ENCODE measurements at places on chromosomes 3 and 15.

GRCh38 chr3:84783281-84783680 is 175.5 kb upstream of the CADM2 start:
- no peak for DNase-seq

- DNase-seq = no peak
Measured at GRCh38 chr3:128504533-128504915, 11.5 kb upstream of the GATA2 start.

DNA sequence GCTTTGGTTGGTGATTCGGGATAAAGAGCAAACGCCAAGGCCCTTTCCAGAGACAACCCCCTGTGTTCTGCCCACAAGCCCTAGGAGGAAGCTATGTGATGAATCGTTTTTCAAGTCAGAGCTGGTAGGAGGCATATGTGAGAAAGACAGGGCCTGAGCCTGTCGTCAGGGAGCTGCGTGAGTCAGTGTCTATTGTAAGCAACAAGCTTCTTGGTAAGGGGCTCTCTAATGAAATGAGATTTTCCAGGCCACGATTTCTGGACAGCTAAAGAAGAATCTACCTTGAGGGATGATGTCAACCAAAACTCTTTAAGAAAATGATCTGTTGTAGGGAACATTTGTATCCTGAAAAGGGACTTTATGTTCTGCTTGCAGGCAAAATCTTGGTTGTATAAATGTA is 318.9 kb upstream of the IL12A start:
- DNase-seq = no peak

DNA sequence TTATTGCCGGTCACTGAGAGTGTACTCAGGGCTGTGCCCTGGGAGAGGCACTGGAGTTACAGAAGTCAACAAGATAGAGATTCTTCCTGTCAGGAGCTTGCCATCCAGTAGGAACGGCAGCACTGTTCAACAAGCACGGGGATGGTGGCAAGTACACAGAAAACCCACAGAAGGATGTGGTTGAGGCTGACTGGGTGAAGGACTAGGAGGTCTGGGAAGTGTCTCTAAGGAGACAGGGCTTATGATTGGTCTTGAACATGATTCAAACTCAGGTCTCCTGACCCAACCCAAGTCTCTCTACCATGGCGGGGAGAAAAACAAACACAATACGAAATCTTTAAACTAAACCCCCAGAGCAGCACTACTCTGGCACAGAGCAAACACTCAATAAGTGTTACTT is 37.6 kb downstream of the ERICH6 start:
- no peak for DNase-seq

DNA sequence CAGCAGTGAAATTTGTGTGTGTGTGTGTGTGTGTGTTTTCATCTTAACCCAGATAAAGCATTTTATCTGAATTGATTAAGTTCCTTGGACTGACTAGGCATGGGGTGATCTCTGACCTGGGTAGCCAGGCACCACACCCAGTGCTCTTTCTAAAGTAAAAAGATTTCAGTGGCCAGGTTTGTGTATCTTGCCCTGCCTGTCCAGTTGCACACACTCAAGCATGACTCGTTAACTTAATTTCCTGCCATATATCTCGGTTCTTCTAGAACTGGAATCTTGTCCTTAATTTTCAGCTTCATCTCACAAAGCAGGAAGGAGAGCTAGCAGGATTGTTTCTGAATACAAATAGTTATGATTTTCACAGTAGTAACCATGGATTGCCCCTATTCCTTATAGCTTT is 17.0 kb downstream of the TM4SF18 start:
- DNase-seq = no peak

DNA sequence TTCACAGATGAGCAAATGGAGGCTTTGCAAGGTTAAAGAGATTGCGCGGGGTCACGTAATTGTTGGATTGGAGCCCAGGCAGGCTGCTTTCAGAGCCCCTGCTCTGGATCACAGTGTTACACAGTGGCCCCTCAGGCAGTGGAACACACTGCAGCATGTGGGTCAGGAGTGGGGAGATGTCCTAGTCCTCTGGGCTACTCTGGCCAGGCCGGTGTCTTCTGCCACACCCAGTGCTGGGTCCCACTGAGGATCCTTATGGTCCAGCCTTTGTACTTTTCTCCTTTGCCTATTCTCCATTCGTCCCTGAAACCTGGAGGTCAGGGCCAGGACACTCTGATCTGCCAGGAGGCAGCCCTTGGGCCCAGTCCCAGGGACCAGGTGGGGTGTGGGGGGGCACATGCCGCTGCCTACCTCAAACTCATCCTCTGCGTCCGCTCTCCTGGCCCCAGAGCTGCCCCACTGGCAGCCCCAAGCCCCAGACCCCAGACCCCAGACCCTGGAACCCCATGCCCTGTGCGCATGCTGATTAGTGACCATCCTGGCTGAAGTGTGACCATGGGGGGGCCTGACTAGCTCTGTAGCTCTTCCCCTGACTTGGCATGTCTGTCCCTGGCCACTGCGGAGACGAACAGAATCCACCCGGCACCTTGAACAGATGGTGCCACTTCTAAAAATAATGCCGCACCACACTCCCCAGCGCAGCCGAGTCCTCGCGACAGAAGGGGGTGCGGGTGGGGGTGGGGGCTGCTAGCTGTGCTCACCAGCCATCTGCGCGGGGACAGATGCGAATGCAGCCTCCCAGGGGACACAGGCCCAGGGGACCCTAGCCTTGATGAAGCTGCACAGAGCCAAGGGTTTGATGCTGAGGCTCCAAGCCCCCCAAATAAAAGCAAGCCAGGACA is 41.6 kb downstream of the ATP2B2 start:
- DNase-seq = no peak

DNA sequence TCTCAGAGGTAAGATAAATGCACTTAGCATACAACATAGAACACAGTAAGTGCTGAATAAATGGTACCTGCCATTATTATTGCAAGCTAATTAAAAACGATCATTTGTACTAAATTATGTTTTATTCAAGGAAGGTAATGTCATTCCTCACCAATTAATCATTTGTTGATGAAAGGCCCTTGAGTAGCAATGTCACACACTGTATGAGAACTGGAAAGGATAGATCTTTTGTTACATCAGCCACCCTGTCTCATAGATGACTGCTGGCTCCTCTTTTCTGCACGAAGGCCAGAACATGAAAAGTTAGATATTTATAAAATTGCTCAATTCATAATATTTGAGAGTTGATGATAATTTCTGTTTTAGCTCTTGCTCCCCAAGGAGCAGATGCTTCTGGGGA is 415.4 kb downstream of the RBMS3 start:
- DNase-seq = no peak

- DNase-seq = no peak
Measured at GRCh38 chr15:80550908-80551260, 144.2 kb upstream of the ABHD17C start.

- DNase-seq = no peak
Measured at GRCh38 chr15:92960996-92961681, 61.0 kb downstream of the CHD2 start.

DNA sequence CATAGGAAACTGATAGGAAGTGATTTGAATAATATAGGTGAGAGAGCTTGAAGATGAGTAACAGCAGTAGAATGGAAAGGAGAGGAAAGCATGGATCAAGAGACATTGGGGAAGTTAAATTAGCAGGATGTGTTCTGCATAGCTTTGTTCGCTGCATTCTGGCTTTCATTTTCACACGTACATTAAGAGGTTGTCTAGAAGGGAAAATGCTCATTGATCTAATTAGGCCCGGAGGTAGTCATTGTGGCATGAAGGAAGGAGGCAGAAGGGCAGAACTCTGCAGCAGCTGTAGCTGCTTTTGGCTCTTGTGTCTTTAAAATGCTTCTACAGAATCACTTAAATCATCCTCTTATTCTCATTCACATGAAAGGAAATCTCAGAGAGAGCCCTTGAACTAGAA is 40.3 kb downstream of the KCNAB1 start:
- no peak for DNase-seq

- DNase-seq = no peak
Measured at GRCh38 chr15:76239786-76240185, 71.5 kb downstream of the ETFA start.

Data from CD4-positive, alpha-beta T cell treated with Interleukin-15 for 1 hour (primary cell).